Stimulated activated CD4-positive, alpha-beta T cell treated with anti-CD3 and anti-CD28 coated beads, TNF-alpha, amount 100 ng/mL, for 1 hour (primary cell): ENCODE measurements at places on chromosomes 2 and 18.

GRCh38 chr2:199470672-199471442, 13.1 kb upstream of the SATB2 start:
- no peak for DNase-seq

DNA sequence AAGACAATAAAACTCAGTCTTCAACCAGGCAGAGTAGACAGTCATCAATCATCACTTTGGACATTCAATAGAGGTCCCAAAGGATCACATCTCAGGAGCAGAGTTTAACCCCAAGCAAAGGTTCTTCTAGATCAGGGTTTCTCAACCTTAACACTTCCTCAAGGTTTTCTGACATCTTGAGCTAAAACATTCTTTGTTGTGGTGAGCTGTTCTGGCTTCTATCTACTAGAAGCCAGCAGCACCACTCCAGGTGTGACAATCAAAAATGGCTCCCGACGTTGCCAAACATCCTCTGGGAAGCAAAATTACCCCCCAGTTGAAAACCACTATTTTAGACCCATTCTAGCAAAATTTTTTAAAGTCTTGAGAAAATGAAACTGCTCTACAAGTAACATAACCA, 22.0 kb downstream of the RTTN start:
- no peak for DNase-seq

DNA sequence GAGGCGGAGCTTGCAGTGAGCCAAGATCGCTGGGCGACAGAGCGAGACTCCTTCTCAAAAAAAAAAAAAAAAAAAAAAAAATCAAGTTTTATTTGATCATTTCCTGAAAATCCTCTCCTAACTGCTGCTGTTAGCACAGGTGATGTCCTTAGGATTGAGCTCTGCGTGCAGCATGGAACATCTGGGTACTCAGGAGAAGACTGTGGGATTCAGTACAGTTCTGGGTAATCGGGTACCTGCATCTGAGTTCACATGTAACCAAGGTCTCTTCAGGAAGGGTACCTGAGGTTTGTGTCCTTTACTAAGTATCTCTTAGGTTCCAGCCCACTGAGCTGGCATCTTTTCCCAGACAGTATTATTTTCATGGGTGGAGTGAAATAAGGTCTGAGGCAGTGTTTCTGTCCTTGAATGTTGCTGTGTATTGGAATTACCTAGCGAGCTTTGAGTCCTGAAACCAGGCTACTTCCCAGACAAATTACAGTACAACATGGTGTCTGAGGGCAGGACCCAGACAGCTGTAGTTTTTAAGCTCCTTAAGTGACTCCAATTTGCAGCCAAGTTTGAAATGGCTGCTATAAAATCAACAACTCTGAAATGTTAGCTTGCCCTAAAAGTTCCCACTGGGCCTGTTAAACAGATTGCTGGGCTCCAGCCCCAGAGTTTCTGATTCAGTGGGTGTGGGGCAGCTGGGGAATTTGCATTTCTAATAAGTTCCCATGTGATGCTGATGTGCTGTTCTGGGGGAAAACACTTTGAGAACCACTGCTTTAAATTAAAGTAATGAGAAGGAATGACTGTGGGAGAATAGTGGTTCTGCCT, 120.5 kb downstream of the PMAIP1 start:
- DNase-seq = no peak

- DNase-seq = no peak
Measured at GRCh38 chr2:126506786-126507185, 149.2 kb upstream of the GYPC start.

GRCh38 chr2:173547499-173547898, 192.8 kb downstream of the CDCA7 start:
- DNase-seq = no peak

DNA sequence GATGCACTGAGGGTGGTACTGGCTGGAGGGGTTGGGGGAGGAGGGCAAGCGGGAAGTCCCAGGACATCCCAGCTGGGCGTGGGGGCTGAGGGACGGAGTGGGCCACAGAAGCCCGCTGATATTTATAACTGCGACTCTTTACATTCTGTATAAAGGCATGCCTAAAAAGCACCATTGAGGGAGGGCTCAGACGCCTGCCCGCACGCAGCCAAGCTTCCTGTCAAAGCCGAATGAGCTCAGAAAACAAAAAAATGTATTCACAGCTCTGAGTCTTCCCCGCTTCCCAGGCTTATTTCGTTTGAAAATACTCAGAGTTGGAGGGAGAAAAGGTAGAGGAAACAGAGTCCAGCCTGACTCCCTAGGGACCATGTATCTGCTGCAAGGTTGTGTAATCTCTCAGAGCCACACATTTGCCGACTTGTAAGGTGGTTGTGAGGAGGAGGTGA, 170.1 kb upstream of the HAAO start:
- no peak for DNase-seq

DNA sequence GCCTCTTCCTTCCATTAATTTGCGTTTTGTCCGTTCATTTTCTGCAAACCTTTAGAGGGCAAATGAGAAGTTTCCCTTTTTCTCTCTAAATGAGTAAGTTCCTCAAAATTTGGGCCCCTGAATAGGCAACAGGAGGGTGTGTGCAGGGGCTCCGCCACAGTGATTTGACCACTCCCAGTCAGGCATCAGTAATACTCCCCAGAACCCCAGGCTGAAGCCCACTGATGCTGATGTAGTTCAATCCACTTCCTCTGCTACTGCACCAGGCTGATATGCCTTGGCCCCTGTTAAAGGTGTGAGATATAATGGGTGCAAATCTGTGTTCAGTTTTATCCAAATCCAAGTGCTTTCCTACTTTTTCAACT, 1150.0 kb downstream of the RPIA start:
- no peak for DNase-seq

- no peak for DNase-seq
Measured at GRCh38 chr2:186639939-186640338, 50.1 kb downstream of the ITGAV start.

DNA sequence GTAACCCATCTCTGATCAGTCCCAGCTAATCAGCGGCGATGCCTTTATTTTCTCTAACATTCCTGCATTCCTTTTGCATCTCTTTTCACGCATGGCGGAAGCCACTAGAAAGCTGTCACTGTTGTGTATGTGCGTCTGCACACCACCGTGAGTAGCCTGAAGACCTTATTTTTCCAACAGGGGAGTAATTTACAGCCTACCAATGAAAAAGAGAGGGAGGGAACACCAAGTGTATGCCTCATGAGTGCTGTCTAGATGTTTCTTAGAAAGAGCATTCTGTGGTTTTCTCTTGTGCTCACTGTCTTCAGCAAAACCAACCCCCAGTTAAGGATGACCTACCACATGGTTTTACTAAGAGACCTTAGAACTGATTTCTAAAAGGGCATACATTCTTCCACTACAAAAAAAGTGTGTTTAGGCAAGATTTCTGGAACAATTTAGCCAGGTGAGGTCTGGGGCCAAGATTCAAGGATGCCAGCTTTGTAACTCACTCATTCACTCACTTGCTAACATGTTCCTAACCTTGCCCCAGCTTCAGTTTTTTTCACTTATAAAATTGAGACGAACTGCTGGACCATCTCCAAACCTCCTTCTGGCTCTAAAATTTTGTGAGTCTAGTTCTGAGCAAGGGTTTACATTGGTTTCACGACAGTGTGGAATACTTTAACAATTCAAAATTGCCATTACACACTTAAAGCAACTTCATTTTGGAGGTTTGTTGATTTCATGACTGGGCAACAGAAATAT, 51.4 kb downstream of the BCL2 start:
- DNase-seq = no peak

DNA sequence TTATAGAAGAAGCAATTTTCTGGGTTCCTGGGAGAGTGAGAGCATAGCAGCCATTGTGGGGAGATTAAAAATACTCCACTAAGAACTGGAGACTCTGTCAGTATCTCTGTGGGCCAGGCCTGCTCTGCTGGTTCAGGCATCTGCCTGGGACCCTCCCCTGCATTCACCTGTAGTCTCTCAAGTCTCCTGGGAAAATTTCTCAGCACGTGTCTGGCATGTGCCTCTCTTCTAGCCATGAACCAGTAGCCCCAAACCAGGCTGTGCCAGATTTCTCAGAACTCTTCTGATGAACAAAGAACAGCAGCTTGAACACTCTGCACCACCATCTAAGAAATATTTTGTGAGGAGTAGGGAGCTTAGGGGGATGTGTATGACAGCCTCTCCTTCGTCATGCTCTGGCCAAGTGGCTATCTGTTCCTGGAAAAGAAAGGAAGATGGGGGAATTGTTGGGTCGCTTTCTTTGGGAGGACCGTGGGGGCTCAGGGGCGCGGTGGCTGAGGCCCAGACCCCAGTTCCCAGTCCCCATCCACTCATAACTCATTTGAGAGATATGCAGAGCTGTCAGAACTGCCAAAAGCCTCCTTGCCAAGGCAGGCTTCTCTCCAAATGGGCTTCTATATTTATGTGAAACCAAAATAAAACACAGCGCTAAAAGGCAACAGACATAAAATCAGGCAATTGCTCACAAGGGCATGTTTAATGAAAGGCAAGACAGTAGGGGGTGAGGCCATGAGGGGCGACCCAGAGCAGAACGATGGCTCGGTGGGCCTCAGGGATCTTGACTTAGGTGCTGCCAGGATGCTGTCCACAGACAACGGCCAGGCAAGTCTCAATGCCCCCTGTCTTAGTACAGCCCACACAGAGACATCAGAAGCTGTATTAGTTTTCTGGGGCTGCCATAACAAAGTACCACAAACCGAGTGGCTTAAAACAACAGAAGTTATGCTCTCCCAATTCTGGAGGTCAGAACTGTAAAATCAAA, 114.7 kb upstream of the TNP1 start:
- no peak for DNase-seq

DNA sequence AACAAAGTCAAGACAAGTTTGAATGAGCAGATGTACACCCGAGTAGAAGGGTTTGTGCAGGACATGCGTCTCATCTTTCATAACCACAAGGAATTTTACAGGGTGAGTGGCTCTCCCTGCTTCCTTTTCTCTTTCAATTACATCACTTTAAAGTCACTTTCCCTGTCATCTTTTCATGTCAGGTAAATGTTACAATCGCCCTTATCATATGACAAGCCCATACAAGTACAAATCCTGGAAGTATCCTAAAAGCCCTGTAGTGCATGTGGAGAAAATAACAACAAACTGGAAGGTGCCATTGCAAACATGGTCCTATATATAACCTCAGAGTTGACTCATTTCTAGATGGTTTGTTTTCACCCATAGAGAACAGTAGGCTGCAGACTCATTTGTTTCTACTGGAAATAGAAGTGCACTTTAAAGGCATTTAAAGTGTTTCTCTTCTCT, 126.0 kb downstream of the SP100 start:
- DNase-seq = no peak

DNA sequence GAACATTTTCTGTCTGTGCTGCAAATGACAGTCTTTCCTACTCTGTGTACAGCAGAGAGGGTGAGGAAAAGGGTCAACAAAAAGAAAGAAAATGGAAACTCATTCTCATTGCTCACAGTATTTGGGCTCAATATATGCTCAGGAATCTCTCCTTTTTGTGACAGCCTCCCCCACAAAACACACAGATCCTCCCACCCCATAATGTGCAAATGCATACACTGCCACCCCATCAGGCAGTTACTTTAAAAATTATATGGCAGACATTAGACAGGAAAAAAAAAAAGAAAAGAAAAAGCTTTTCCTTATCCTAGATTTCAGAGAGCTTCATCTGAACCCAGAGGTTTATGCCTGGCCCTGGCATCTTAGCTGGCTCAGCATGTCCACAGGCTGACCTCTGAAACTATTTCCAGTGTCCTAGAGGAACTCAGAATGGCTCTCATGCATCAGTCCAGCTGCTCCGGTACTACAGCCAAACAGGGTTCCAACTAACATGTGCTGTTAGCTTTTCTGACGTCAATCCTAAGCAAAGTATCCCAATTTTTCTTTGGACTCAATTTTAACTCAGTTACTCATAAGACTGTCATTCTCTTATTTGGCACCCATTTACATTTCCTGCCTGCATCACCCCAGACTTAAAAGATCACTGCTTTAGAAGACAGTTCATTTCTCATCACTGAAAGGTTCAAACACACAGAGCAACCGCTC, 105.9 kb downstream of the RBMS1 start:
- DNase-seq = no peak

GRCh38 chr2:176102309-176102866, 2.8 kb downstream of the HOXD12 start:
- no peak for DNase-seq

- no peak for DNase-seq
Measured at GRCh38 chr2:52536929-52537460, 1230.6 kb upstream of the CHAC2 start.

- DNase-seq = no peak
Measured at GRCh38 chr2:233271693-233272092, 20.2 kb downstream of the ATG16L1 start.

DNA sequence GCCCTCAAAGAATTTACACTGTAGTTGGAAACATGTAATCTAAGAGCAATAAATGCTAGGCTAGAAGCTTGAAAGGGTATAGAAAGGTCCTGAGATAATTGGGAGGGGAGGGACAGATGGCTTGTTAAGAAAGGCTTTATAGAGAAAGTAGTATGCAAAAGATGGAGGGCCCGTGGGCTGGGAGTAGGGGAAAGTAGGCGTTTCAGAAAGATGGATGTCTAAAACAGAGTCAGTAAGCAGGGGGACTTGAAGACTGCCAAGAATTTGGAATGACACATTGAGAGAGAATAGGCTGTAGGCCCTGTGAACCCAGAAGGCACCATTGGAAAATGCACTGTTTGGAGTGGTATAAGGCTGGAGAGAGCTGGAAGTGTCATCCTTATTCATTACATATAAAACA, 822 bp downstream of the PSMG2 start:
- no peak for DNase-seq

DNA sequence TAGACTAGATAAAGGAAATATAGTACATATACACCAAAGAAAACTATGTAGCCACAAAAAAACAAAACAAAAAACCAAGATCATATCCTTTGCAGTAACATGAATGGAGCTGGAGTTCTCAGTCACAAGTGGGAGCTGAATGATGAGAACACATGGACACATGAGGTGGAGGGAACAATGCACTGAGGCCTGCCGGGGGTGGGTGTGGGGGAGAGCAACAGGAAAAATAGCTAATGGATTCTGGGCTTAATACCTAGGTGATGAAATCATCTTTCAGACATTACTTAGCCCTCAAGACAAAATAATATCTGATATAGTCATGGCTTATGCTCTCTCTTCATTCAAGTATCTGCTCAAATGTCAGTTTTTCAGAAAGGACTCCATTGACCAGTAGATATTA, 930.6 kb downstream of the LRP1B start:
- DNase-seq = no peak

- DNase-seq = no peak
Measured at GRCh38 chr18:58639751-58640427, 11.0 kb upstream of the ALPK2 start.

- DNase-seq = no peak
Measured at GRCh38 chr18:49733896-49734585, 79.3 kb downstream of the ACAA2 start.

GRCh38 chr2:109017017-109017416, 28.0 kb upstream of the EDAR start:
- no peak for DNase-seq

- DNase-seq = no peak
Measured at GRCh38 chr18:57698571-57699276, 77.1 kb upstream of the NARS1 start.

DNA sequence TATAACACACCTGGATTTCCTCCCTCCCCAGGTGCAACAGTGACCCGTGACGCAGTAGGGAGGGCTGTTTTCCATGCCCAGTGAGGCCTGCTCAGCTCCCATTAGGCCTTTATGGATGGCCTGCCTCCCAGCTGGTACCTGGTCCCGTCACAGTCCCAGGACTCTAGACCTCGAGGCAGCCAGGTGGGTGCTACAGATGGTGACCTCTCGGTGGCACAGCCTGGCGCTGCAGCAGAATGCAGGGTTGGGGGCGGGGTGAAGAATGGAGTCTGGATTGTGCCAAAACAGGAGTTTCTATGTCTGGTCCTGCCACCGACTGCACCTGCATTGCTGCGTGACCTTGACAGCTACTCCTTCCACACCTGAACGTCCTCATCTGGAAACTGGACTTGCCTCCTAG, 18.0 kb upstream of the YWHAQ start:
- DNase-seq = no peak
